ENCODE measurements at places on chromosomes 12 and 14.

DNA sequence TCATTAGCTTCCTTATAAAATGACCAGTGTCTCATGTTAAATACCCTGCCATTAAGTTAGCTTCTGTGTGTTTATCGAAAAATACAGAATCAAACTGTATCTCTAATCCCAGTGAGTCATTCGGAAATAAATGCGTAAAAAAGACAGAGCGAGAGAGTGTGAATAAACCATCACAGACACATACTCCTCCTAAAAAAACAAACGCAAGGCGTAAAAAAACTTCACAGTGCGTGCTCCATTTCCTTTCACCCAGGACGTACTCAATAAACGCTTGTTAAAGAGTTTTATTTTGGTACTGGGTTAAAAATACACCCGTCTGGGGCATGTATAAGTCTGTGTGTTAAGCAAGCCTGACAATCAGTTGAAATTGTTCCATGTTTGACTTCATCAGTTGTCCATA is 58.8 kb upstream of the ISM2 start:
- no peak for DNase-seq

GRCh38 chr12:14664434-14665023 is 31.9 kb downstream of the GUCY2C start:
- no peak for DNase-seq

GRCh38 chr12:65209655-65210043 is 40.3 kb downstream of the LEMD3 start:
- DNase-seq: no peak

- DNase-seq: no peak
Observed at GRCh38 chr12:9606736-9607372, 862 bp downstream of the KLRB1 start.

GRCh38 chr14:104968153-104968527 is 10.0 kb downstream of the AHNAK2 start:
- DNase-seq: no peak

DNA sequence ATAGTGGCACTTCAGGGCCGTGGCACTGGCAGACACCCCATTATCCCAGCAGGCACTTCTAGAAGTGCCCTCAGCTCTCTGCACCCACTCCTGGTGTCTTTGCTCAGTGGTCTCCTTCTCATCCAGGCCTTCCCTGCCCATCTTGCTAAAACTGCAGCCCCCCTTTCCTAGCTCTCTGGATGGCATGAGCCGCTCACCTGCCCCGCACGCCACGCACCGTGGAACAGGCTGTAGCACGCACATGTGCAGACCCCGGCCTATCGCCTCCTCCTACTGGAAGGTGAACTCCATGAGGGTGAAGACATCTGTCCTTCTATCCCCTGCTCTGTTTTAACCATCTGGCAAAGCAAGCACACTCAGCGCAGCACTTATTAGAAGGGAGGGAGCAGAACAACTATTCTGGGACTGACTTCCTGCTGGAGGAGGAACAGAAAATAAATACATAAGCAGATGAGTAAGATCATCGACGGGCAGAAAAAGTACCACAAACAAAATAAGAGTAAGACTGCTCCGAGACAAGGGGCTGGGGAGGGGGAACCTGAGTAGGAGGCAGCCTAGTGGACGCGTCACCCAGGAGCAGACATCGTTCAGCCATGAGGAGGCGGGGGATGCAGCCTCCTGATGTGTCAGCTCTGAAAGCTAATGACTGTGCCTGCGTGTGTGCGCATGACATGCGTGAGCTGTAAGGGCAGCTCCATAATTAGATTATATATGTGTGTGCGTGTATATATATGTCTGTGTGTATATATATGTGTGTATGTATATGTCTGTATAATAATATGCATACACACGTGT is 7.8 kb upstream of the FZD10 start:
- DNase-seq: no peak

DNA sequence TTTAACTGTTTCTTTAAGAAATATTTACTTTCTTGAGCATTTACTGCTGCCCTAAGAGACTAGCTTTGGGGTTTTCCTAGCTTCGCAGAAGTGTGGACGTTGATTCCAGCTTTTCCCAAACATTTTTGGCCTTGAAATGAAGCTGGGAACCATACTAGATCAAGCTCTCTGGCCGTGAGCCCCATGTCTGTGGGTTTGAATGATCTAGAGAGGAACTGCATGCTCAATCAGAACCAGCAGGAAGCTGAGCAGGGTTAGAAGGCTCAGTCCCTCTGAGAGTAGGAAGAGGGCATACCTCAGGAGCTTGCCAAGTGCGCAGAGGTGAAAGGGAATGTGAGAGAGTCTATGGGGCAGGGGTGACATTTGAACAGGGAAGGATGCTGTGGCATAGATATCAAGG is 292.1 kb downstream of the CACNA1C start:
- DNase-seq: no peak

DNA sequence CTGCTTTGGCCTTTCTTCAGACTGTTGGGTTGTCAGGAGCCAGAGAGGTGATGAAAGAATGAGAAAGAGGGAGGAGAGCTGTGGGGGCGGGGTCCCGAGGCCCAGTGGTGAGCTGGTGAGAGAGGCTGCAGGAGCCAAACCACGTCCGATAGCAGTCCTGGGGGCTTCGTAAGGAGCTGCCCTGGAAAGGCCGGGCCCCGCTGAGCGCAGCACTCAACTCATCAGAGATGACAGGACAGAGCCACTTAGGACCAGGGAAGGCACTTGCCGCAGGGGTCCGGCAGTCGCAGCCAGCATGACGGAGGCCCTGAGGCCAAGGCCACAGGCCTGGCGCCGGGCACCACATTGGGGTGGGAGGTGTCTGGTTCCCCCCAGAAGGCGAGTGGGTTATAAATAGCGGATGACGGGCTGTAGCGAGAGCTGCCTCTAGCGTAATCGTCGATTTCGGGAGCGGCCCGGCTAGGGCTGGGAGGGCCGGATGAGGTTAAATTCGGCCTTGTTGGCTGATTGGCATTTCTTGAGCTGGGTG is 179.0 kb downstream of the TSPAN9 start:
- DNase-seq: no peak

- DNase-seq: no peak
Observed at GRCh38 chr14:22564463-22564862, 24.6 kb downstream of the DAD1 start.
